ENCODE measurements at places on chromosomes 13 and 19.

- no peak for DNase-seq
Observed at GRCh38 chr19:46381346-46381745, 32.0 kb downstream of the CCDC8 start.

- no peak for DNase-seq
Observed at GRCh38 chr19:40150170-40150569, 41.1 kb upstream of the MAP3K10 start.

- no peak for DNase-seq
Observed at GRCh38 chr13:75137911-75138571, 343.9 kb downstream of the TBC1D4 start.

GRCh38 chr13:40498461-40498860 is 168.0 kb downstream of the FOXO1 start:
- DNase-seq, result no peak

GRCh38 chr13:111468037-111468959 is 147.9 kb downstream of the TEX29 start:
- no peak for DNase-seq

DNA sequence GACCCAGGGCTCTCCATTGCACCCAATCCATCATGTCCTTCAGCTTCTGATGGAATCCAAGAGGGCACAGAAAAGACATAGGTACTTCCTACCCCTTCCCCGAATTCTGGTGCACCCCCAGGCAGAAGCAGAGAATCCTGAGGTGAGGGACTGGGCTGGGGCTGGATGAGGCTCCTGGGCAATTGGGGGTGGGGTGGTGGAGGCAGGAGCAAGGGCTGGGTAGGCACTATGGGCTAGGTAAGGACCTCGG is 2.7 kb upstream of the KCNC3 start:
- no peak for DNase-seq

DNA sequence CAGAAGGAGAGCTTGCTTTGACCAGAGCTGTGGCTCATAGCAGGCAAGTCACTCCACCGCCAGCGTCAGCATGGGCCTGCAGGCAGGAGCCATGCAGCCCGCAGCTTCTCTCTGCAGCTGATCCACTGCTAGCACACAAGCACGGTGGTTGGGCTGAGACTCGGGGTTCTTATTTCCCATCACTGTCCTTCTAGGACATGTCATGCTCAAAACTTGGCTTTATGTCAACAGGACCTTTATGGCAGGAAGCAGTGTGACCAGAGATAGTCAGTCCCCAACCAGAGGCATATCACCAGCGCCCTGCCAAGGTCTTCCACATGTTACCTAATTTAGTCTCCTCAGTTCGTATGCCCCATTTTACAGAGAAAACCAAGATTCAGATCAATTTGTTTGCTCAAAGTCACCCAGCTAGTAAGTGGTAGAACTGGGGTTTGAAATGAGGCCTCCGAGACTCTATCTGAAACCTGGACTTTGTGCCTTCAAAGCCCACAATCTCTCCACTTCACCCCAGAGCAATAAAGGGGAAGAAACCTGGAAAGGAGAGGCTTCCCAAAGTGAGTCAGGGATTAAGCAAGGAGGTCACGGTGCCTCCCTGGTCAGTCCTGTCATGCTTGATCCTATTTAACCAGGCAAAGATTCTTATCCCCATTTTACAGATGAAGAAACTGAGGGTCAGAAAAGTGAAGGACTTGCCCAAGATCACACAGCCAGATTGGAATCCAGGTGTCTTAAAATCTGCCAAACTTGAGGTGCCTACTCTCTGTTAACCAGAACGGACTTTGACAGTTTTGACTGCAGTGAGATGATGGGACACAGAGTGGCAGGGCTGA is 5.1 kb downstream of the TMEM272 start:
- DNase-seq, result no peak

DNA sequence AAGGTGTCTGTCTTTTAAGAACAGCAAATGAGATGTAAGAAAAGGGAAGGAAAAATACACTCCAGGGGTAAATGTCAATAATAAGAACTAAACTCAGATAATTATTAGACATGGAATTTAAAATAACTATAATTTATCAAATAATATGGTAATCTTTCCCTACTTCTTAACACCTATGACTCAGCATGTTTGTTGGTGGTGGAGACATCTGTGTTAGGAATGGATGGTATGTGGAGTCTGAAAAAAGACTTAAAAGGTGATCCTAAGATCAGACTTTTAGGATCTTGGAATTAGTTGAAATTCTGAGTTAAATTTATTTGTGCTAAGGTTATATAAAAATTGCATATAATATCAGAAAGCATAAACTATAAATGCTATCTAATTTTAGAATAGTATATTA is 915.1 kb downstream of the SLITRK5 start:
- no peak for DNase-seq

DNA sequence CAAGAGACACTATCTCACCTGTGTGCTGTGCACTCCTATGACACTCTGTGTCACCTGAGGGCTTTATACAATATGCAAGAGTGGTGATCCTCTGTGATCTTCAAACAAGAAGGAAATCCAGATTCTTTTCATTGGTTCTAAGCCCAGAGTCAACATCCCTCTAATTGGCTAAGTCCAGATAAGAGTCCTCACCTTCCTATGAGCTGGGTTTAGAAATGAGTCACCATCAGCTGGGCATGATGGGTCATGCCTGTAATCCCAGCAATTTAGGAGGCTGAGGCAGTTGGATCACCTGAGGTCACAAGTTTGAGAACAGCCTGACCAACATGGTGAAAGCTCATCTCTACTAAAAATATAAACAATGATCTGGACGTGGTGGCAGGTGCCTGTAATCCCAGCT is 144.4 kb downstream of the ZNF675 start:
- DNase-seq, result no peak

- no peak for DNase-seq
Observed at GRCh38 chr13:97267418-97268059, 45.4 kb downstream of the MBNL2 start.

DNA sequence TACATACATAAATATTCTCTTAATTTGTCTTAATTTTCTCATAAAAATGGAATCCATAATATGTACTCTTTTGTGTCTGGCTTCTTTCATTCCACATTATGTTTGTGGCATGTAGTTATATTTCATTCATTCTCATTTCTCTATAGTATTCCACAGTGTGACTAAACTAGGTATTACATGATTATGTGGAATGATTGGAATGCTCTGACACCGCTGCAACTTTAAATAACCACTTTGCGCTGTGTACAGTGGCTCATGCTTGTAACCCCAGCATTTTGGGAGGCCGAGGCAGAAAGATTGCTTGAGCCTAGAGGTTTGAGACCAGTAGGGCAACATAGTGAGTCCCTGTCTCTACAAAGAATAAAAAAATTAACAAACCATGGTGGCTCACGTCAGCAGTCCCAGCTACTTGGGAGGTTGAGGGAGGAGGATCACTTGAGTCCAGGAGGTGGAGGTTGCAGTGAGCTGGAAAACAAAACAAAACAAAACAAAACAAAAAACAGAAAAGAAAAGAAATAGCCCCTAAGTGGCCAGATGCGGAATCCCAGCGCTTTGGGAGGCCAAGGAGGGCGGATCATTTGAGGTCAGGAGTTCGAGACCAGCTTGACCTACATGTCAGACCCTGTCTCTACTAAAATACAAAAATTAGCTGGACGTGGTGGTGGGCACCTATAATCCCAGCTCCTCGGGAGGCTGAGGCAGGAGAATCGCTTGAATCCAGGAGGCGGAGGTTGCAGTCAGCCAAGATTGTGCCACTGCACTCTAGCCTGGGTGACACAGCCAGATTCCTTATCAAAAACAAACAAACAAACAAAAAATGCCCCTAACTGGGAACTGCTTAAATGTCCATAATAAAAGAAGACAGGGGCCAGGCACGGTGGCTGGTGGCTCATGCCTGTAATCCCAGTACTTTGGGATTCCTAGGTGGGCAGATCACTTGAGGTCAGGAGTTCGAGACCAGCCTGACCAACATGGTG is 8.0 kb upstream of the SAE1 start:
- no peak for DNase-seq

- no peak for DNase-seq
Observed at GRCh38 chr13:105311094-105311493, 1224.4 kb downstream of the EFNB2 start.

GRCh38 chr13:60646620-60647019 is 249.6 kb downstream of the TDRD3 start:
- no peak for DNase-seq

- DNase-seq, result peak; percentile 70
Observed at GRCh38 chr13:107124129-107124718, 556.3 kb upstream of the ARGLU1 start.

DNA sequence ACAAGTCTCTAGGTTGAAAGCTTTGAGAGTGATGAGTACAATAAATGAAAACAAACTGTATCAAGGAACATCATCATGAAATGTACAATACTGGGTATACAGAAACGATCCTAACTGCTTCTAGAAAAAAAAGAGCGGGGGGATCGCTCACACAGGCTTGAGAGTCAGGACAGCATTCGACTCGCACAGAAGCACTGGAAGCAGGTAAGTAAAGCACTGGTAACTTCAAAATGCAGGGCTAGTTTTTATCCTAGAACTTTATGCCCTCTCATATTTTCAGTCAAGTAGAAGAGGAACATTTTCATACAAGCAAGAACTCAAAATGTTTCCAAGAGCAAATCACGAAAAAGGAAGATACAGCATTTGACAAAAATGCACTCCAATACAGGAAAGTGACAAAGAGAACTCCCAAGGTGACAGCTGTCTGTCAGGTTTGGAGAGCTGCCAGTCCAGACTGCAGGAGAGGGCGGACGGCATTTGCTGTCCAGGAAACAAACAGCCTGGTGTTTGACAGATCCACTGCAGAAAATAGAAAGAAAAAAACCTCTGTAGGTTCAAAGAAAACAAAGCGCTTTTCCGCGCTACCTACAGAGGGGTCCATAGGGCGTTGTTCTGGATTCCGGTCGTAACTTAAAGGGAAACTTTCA is 58.2 kb upstream of the XPO4 start:
- DNase-seq, result peak; percentile 41

DNA sequence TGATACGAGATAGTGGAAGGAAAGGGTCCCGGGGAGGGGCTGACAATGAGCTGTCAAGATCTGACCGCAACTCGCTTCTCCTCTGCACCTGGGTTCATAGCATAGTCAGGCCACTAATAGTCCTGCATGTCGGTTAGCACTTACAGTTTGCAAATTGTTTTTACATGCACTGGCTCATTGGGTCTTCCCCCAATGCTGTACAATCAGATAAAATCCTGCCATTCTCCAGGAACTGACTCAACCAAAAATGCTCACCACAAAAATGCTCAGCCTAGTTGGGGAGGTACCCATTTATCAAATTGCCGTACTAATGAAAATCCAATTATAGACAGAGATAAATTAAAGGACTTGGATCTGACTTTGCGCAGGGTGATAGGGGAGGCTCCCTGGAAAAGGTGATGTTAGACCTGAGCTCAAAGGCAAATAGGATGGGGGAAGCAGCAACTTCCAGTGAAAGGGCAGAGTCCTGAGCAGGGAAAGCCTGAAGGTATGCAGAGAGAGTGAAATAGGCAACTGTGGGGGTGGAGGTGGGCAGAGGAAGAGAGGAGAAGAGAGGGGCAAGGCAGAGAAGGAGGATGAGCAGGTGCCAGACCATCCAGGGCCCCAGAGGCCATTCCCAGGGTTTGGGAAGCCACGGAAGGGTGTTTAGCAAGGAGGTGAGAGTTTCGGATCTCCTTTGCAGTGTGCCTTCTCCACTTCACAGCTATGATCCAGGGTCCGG is 326.1 kb upstream of the TSHZ3 start:
- DNase-seq, result no peak

DNA sequence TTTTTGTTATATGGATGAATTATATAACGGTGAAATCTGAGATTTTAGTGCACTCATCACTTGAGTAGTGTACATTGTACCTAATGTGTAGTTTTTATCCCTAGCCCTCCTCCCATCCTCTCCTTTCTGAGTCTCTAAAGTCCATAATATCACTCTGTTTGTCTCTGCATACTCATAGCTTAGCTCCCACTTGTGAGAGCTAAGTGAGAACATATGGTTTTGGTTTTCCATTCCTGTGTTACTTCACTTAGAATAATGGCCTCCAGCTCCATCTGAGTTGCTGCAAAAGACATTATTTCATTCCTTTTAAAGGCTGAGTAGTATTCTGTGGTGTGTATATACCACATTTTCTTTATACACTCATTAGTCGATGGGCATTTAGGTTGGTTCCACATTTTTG is 94.0 kb downstream of the SLC10A2 start:
- DNase-seq, result no peak

- no peak for DNase-seq
Observed at GRCh38 chr19:49684983-49685553, 4.3 kb upstream of the ADM5 start.

DNA sequence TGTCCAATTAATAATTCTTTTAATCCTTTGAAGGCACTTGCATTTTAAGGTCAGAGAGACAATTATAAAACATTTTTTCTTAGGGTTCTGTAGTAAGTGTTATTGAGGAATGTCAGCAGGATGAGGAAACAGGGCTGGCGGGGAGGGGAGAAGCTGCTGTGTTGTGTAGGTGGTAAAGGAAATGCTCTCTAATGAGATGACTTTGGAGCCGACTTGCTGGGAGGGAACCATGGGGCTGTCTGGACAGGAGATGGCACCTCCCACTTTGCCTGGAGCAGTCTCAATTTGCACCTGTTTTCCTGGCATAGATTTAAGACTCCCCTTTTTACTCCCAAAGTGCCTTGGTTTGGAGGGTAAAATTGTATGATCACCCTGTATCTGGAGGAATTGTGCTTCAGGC is 230.4 kb downstream of the ATP8A2 start:
- DNase-seq, result no peak

GRCh38 chr19:2288818-2289713 is 7.1 kb upstream of the PEAK3 start:
- no peak for DNase-seq

DNA sequence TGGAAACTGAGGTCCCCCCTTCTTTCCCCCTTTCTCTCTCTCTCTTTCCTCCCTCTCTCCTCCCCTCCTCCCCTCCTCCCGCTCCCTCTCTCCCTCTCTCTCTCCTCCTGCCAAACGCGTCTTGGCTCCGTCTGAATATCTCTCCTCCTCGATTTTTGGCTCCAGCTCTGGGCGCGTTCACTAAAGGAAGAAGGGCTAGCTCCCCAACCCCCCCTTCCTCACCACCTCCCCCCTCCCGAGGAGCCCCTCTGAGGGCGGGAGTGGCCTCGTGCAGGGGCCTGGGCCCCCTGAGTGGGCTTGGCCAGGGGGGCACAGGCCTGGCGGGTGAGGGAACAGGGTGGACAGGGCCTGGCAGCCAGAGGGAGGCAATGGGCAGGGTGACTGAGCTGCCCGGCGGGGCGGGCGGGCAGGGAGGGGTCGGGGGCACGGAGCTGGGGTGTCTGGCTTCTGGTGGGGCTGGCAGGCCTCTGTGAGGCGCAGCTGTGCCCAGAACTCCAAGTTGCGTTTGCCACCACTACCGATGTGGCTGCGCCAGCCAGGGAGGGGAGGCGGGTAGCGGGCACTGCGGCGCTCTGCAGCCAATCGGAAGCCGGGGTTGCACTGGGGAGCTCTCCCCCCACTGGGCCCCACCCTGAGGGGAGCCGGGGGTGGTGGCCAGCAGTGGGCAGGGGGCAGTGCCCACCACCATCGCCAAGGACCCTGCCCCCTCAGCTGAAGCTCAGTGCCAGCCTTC is 7.1 kb downstream of the NFIX start:
- no peak for DNase-seq

DNA sequence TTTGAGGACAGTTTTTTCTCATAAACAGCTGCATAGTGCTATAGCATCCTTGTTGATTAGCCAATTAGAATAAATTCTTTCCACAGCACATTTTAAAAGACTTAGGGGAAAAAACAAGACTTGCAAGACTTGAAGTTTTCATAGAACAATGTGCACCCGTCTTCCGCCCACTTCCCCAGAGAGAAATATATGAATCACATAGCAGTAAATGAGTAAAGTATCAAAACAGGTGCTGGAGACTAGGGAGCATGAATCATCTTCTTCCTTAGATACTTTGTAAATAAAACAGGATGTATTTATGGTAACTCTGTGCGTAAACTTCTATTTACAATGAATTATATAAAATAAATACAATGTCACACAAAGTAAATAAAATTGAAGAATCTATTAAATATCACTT is 75.1 kb downstream of the COL4A2 start:
- DNase-seq, result no peak

Data from NCI-H1694 treated with DMSO at 0.1 percent for 48 hours (cell line).